Upper lobe of left lung (tissue), 6 donors: ENCODE measurements at places on chromosomes 3 and 15.
A peak's percentile ranks its signal among the peaks of the same experiment; 100 is the strongest.

GRCh38 chr3:141370065-141370533, 1.8 kb downstream of the ZBTB38 start:
- DNase-seq: peak; percentile 66

DNA sequence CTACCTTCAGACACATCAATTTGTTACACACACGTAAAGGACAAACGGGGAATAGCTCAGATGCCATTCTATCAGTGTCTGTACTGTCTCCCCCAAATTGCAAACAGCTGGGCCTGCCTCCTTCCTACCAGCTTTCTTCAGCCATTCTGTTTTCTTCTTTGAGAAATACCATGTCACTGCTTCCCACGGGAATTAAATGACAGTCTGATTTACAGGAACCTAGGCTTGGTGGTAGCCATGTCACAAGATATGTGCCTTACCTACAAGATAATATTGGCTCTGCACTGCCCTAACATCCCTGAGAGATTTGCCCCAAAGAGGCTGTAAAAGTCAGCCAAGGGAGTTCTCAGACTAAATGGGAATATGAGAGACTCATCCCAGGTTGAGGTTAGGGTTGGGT, 308.3 kb downstream of the LRTM1 start:
- DNase-seq: no peak

DNA sequence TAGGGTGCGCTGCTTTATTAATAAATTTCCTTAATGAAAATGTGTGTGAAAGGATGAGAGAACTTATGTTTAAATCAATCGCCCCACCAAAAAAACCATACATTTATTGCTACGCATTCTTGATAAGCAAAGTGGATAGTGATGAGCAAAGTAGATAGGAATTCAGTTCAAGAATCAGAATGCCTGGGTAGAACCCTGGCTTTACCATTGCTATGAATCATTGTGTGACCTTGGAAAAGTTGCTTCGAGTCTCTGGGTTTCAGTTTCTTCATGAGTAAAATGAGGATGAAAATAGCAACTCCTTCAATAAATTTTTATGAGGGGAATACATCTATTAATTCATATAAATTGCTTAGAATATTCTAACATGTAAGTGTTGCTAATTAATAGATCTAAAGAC, 2.6 kb upstream of the ALCAM start:
- no peak for DNase-seq

DNA sequence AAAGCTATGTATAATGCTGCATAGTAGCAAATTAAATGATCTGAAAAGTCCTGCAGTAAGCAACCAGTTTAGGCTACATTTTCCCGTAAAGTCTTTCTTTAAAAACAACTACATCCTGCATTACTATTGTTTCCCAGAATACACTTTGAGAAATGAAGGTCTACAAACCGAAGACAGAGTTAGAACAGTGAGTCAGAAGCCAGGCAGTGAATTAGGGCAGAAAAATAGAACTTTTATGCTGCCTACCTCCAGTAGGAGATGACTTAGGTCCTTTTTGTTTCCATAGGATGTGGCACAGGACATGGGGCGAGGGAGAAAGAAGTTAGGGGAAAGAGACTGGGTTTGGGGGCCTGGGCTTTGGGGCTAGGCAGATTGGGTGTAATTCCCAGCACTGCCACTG, 127.3 kb downstream of the PPM1L start:
- DNase-seq: no peak

GRCh38 chr15:77024273-77025082, 29.6 kb downstream of the PSTPIP1 start:
- peak; percentile 56 for DNase-seq

- no peak for DNase-seq
Observed at GRCh38 chr3:18703798-18704197, 278.7 kb upstream of the SATB1 start.

DNA sequence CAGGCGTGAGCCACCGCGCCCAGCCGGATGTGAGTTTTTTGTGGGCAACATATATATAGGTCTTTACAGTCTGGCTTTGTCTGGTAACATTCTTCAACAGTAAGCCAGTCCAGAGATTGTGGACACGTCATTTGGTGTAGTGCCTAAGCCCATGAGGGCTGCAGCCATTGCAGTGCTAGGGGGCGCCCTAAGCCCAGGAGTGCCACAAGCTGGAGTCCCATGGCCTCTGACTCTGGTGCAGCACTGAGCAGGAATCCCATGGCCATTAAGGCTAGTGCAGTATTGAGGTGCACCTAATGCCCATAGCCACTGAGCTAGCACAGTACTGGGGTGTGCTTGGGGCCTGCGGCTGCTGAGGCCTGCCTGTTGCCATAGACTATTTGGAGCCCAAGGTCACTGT, 136.4 kb upstream of the NDN start:
- no peak for DNase-seq

- no peak for DNase-seq
Observed at GRCh38 chr3:22969276-22969675, 233.9 kb upstream of the UBE2E2 start.

- no peak for DNase-seq
Observed at GRCh38 chr3:25288413-25288812, 139.7 kb upstream of the RARB start.

DNA sequence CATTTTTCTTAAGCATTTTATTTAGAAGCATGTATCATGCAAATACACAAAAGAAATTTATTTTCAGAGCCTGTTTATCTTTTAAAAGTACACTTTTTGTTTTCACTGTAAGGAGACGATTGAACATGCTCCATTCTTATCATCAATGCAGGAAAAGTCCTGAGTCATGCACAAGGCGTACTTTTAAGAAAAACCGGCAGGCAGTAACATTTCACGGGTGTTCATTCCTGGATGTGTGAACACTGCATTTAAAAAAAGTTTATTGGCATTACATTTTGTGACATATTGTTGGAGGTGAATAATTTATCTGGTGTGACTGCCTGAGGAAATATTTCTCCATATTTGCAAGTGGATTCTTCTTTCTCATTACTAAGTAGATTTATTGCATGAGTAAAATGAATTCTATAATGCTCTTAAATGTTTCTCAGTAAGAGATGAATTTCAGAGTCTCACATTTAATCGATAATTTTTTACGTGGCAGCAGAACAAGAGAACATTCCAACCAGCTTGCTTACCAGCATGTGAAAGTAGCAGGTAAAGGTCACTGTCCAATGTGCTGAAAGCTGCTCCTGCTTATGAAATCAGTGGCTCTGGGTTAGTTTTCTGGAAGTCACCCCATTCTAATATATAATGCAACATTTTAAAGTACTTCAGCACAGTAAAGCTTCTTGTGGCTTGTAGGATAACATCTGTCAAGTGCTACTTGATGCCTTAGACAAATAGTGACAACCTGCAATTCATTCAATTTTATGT, 87.0 kb downstream of the SV2B start:
- DNase-seq: no peak

- DNase-seq: no peak
Observed at GRCh38 chr3:160287666-160288065, 62.4 kb downstream of the C3orf80 start.

- DNase-seq: peak; percentile 88
Observed at GRCh38 chr15:62164396-62165103, 535 bp downstream of the C2CD4B start.

GRCh38 chr15:101201411-101202174, 50.3 kb downstream of the CHSY1 start:
- peak; percentile 80 for DNase-seq

- DNase-seq: no peak
Observed at GRCh38 chr3:60045686-60046085, 995.9 kb upstream of the CFAP20DC start.

DNA sequence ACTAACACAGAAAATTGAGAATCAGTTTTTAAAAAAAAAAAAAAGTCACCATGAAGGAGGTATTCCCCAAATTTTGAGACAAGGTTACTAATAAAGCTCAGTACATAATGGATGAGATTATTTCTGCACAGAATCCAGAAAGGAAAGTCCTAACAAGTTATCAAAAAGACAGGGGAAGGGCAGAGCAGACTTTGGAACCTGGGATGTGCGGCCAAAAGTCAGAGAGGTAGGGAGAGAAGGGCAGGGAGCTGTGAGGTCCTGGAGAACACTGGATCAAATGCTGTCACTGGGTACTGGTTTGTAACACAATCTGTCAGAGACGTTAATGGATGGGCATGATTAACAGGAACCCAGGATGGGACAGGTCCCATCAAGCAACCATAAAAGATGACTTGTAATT, 12.2 kb upstream of the LACTB start:
- no peak for DNase-seq

GRCh38 chr3:37558580-37558979, 303.1 kb upstream of the CTDSPL start:
- DNase-seq: no peak

DNA sequence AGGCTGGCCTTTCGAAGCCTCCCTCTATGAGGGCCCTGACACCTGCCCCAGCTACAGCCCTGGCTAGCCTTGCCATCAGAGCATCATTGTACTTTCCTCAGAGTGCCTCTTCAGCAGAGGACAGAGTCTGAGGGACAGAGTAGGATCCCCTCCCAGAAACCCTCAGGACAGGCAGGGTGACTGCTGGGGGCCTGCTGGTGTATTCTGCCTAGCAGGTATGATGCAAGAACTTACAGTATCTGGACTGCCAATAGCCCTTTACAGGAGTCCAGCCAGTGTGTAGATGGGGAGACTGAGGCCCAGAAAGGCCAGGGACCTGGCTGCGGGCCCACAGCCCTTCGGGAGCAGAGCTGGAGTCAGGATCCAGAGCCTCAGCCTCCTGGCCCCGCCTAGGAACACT, 19.1 kb downstream of the DUSP7 start:
- no peak for DNase-seq

DNA sequence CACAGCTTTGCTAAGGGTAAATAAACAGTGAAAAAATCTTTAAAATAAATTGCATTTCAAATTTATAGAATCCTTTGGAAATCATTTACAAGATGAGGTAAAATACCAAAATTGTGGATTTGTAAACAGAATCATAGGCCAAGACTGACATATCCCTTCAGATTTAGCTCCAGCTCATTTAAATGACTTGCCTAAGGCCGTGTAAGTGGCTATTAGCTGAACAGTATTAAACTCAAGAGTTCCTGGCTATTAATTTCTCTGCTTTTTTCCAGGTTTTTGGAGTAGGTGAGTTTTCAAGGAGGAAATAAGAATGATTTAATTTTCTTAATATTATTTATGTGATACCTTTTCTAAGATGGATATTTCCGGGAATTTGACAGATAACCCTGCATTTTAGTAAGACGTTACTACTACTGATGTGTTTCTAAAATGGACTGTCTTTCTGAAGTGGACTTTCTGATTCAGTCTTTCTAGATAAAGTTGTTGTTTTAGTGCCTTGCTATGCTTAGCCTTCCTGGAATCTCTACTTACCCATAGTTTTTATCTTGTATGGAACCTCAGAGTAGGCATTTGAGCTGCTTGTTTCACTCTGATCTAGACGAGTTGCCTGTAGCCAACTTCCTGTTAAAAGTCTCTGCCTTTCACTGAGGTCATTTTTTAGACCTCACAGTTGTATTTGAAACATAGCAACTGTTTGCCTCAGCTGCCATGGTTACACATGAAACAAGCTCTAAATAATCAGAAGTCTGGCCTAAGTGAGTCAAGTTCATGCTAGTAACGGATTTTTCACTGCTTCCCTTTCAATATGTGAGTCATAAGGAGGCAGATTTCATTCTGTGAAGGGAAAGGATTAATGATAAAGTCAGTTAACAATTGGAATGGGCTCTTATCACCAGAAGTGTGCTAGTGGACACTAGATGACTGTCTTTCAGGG, 127.0 kb downstream of the KLHL25 start:
- DNase-seq: peak; percentile 45

DNA sequence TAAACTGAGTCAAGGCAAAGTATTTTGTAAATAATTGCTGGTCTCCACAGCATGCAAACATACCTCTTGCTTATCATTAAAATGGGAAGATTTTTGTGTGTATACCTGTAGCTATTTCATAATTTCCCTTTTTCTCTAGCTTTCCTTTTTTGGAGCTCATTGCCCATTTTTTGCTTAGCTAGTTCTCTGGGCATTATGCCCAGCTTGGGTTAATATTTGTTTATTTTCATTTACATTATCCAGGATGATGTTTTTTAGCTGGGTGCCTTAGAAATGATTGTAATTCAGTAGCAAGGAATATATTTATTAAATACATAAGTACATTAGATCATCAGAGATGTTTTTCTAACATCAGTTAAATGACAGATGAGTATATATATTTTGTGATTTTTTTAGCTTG, 1271.7 kb upstream of the GBE1 start:
- no peak for DNase-seq

DNA sequence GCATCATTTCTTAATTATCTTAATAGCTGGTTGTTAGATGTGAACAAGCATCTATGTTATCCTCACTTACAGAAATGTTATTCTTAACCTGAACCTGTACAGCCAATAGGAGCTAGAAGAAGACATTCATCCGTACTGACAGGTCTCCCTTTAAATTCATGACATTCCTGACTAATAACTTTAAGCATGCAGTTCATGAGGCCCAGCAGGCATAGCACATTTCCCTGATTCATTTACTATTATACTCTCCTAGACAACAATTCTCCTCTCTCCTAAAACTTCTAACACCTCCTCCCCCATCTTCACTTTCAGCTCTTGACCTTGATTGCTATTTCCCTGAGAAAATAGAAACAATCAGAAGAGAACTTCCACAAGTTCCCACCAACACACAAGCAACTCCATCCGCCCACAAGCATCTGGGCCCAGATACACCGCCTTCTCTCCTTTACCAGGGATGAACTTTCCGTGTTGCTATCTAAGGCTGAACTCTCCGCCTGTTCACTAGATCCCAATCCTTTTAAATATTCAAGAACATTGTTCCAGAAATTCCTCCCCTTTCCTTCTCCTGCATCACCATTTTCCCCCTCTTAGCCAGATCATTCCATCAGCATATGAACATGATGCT, 62.9 kb upstream of the SPRED1 start:
- no peak for DNase-seq

GRCh38 chr3:126498929-126499328, 18.6 kb downstream of the UROC1 start:
- DNase-seq: no peak

DNA sequence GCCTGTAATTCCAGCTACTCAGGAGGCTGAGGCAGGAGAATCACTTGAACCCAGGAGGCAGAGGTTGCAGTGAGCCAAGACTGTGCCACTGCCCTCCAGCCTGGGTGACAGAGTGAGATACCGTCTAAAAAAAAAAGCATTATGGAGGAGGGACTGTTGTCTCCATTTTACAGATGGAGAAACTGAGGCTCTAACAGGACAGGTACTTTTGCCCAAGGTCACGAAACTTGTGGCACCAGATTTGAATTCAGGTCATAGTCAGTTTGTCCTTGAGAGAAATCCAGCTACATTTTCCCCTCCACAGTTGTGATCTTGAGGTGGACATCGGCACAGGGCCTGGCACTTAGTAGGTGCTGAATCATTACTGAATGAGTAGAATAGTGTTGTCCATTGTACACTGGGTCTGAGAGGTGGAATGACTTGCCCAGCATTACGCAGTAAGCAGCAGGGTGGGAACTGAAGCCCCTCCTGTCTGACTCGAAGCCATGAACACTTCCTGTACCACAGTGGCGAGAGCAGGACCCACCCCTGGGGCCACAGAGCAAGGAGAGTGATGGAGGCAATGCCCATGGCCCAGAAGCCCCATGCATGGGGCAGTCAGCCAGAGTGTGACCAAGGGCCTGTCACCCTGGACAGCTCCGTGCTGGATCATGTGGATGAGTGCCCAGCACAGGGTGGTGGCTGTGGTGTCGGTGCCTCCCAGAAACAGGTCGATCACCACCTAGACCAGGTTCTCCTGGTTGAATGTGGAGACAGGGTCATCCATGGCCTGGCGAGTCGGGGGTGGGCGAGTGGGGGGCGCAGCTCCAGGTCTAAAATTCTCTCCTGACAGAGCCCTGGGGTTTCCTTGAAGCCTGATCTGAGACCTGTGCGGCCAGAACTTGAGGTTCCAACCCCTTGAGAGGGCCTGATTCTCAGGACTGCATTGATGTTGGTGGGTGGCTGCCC, 20.4 kb upstream of the PARL start:
- DNase-seq: no peak

- DNase-seq: no peak
Observed at GRCh38 chr15:55088207-55088606, 108.5 kb downstream of the RSL24D1 start.
